Esophagus (tissue), 2 donors: ENCODE measurements at places on chromosomes 7 and 10. TPM values are rescaled to one million over a fixed set of nuclear protein-coding genes. Genes with fewer than 3 reads are reported as not detected.

Gene NACAD
- polyA plus RNA-seq, result 0.65 TPM

Gene UPK3BL1
- polyA plus RNA-seq, result 91.5 TPM

Gene IL6
- 0.44 TPM for polyA plus RNA-seq

Gene BLNK
- polyA plus RNA-seq, result 51.1 TPM

Gene STEAP1
- 6.0 TPM for polyA plus RNA-seq

Gene CLRN3
- polyA plus RNA-seq, result not detected

Gene MYH16
- not detected for polyA plus RNA-seq

Gene FAM25G
- polyA plus RNA-seq, result 6.3 TPM

Gene UTF1
- not detected for polyA plus RNA-seq

Gene STEAP2
- 2.1 TPM for polyA plus RNA-seq

Gene FAM241B
- 4.3 TPM for polyA plus RNA-seq

Gene EPO
- polyA plus RNA-seq, result 0.04 TPM
